ENCODE measurements at places on chromosomes 6 and 20.

DNA sequence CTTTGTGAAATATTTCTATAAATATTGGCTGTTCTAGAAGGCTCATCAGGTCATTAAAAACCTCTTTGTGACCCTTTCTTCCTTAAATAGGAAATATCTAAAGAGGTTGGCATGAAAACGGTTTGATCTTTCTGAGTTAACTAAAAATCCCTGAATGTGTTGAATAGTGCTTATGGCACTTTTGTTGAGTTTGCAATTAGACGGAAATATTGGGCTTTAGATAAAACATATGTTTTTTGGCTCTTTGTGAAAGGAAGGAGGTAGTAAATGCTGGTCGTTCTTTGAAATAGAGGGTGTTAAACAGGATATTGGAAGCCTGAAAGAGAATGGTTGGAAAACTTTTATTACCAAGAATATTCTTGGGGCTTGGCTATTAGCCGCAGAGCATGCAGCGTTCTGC lies 163.0 kb downstream of the ARID1B start:
- no peak for DNase-seq

DNA sequence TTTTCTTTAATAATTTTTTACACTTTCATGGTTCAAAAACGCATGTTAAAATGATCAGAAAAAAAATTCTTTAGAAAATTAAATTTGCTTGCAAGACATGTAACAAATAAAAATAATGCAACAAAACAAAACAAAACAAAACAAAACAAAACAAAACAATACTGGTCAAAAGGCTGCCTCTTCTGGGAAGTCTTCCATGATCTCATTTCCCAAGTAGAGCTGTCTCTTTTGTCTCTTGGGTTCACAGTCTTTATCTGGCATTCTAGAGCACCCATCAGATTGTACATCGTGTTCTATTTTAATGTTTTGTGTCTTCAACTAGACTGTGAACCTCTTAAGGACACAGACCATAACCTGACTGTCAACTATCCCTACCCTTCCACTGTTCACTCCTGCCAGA lies 25.3 kb downstream of the TP53INP2 start:
- DNase-seq: no peak

- DNase-seq: no peak
These were observed 83.6 kb downstream of the F13A1 start for GRCh38 chr6:6236730-6237469.

DNA sequence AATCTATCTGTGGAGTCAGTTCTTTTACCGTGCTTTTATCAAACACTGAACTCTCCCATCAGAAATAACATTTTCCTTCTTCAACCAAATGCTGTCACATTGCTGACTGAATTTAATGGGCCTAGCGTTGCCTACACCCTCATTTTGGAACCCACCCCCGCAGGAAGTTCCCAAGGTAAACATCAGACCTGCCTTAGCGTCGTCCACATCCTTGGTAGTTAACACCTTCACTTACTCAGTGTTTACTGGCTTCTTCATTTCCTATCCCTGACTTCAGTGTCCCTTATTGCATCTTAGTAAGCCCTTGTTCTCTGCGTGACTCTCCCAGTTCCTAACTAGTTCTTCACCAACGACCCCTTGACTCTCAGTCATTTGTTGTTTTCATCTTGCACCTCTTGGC lies 491.4 kb upstream of the SOX4 start:
- no peak for DNase-seq

GRCh38 chr6:40472353-40472752 lies 114.8 kb downstream of the LRFN2 start:
- DNase-seq: no peak

- no peak for DNase-seq
These were observed 85.6 kb downstream of the ANKRD60 start for GRCh38 chr20:58142843-58143185.

GRCh38 chr20:47620808-47621805 lies 119.4 kb downstream of the NCOA3 start:
- DNase-seq: no peak

DNA sequence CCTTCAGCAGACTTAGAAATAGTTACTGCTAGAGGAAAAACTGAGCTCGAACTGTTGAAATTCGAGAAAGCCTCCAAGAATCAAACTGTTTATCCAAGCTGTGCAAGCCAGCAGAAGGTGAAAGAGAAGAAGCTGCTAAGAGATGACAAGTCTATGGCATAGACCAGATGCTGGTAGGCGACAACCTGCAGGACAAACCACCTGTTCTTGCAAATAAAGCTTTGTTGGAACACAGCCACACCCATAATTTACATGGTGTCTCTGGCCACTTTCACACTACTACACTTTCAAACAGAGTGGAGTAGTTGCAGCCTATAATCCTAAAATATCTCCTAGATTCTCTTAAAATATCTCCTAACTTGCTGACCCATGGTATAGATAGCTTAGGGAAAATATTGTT lies 33.3 kb downstream of the TNFRSF21 start:
- DNase-seq: no peak

- DNase-seq: no peak
These were observed 155.6 kb downstream of the FOXC1 start for GRCh38 chr6:1765160-1765903.

GRCh38 chr20:407133-407952 lies 756 bp upstream of the RBCK1 start:
- peak; percentile 76 for DNase-seq

DNA sequence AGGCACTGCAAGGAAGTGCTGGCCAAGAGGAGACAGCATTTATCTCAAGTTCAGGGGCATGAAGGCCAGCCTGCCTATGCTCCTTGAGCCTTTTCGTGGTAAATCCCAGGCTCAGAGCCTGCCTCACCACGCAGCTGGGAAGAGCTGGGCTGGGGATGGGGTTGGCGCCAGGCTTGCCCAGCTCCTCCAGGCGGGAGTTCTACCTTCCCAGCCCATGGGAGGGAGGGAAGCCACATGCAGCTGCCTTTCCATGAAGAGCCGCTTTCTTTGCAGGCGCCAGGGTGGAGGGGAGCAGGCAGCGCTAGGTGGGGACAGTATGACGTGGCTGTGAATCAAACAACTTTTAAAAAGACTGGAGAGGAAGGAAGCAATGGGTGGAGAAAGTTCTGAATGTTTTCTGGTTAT lies 19.5 kb upstream of the SIRT5 start:
- DNase-seq: no peak

GRCh38 chr6:5191722-5192121 lies 69.0 kb downstream of the LYRM4 start:
- no peak for DNase-seq

- no peak for DNase-seq
These were observed 78.4 kb downstream of the RNF144B start for GRCh38 chr6:18465410-18466154.

DNA sequence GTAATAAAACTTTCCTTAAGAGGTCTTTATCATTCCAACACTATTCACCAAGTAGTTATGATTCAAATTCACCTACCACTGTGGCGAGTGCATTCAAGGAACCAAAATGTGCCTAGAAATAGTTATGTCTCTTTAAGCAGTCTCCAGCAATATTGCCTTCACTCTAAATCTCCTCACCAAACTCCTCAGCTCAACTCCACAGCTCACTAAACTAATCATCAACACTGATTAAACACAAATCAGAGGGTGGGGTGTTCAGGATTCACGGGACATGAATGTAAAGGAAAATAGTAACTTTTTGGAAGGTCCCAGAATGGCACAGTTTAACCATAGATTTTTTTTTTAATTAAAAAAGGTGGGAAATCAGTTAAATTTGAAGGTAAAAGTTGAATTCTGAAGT lies 70.5 kb upstream of the THEMIS start:
- no peak for DNase-seq

- no peak for DNase-seq
These were observed 115.3 kb upstream of the MRPS10 start for GRCh38 chr6:42332916-42333315.

GRCh38 chr20:16808796-16809195 lies 60.6 kb downstream of the OTOR start:
- no peak for DNase-seq

GRCh38 chr20:48823960-48824498 lies 3.8 kb downstream of the PREX1 start:
- DNase-seq: no peak

DNA sequence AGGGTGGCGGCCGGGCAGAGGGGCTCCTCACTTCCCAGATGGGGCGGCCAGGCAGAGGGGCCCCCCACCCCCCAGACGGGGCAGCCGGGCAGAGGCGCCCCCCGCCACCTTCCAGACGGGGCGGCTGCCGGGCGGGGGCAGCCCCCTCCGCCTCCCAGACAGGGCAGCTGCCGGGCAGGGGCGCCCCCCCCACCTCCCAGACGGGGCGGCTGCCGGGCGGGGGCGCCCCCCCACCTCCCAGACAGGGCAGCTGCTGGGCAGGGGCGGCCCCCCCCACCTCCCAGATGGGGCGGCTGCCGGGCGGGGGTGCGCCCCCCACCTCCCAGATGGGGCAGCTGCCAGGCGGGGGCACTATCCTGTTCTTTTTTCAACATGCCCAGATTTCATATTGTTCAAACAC lies 78.2 kb upstream of the DST start:
- DNase-seq: no peak

DNA sequence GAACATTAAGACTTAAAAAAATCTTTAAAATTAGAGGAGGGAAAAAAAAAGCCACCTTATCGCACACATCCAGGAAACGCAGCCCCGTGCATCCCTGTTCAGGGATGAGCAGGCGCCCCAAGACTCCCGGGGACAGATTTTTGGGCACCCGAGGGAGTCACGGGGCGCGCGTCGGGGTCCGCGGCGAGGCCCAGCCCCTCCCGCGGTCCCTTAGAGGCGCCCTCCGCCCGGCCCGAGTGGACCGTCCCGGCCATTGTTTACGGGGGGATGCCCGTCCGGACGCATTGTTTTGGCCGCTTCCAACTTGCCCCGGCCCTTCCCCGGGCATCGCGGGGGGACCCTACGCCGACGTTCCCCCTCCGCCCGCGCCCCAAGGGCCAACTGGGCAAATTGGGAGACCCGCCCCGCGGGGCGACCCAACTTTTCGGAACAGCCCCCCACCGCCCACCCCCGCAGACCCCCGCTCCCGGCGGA lies 610 bp downstream of the ZNF217 start:
- no peak for DNase-seq

DNA sequence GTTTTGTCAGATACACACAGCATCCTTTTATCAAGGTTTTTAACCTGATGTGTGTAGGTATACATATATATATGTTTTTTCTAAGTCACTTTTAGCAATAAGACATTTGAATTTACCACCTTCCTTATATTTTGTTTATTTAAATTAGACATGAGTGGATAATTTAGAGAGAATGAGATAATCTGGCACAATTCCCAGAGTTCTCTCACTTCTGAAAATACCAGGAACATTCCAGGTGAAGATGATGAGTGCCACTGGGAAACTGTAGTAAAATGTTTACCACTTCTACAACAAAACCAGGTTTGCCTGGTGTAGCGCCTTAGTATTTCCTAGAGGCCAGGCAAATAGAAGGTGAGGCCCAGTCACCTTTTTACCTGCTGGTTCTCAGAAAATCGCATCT lies 189.5 kb downstream of the TMEM242 start:
- DNase-seq: no peak

DNA sequence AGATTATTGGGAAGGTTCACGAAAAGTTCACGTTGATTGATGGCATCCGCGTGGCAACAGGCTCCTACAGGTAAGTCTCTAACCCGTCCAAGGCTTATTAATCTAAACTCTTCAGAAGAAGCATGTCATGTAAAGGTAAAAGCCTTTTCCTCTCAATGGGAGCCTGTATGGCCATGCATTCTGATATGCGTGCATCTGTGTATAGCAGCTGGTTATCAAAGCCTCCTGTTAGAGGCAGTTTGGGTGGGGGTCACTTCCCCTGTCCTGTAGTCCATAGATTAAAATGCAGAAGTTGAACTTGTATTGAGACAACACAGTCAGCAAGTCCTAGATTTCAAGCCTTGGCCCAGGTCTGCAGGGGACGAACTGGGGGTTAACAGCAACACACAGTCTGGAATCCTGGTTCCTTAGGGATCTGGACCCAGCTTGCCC lies 14.2 kb upstream of the DHX35 start:
- no peak for DNase-seq

GRCh38 chr20:20505554-20505953 lies 137.7 kb downstream of the INSM1 start:
- no peak for DNase-seq

DNA sequence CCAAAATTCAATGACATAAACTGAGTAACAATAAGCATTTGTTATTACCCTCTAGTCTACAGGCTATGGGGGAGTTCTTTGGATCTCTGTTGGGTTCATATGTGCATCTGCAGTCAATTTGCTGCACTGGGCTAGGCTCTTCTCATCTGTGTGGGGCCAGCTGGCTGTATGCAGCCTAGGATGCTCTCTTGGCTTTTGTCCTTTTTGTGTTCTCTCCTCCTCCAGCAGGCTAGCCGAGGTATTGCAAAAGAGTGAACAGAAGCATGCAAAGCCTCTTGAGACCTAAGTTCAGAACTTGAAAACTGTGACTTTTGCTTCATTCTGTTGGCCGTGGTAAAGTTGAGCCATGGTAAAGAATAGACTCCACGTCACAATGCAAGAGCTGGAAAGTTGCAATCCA lies 62.8 kb upstream of the FOXO3 start:
- DNase-seq: no peak

- DNase-seq: no peak
These were observed 216.5 kb upstream of the FLRT3 start for GRCh38 chr20:14553774-14554534.

DNA sequence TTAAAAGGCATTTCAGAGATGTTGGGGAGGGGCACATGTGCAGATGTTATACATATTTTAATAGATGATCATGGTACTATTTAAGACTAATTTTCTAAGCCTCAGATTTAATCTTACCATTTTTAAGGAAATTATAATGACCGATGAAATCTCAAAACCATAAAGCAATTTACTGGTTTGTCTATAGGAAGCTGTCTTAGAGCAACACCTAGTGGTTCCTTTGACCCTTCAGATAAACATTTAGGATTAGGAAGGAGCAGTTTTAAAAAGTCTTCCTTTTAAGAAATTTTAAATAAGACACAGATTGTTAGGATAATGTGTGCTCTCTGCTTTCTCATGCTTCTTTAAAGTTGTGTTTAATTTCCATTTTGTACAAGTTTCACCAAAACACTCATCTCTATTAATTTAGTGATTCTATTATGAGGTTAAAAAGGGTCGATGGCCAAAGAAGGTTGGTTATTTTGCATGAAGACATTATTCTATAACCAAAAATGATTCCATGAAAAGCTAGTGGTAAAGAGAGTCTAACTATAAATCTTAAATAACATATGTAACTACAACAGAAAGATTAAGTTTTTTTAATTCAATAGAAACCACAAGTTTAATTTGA lies 376.4 kb downstream of the HACE1 start:
- no peak for DNase-seq

- DNase-seq: no peak
These were observed 110.5 kb upstream of the MTHFD1L start for GRCh38 chr6:150755042-150755441.

GRCh38 chr6:53866226-53866625 lies 71.4 kb downstream of the LRRC1 start:
- no peak for DNase-seq

DNA sequence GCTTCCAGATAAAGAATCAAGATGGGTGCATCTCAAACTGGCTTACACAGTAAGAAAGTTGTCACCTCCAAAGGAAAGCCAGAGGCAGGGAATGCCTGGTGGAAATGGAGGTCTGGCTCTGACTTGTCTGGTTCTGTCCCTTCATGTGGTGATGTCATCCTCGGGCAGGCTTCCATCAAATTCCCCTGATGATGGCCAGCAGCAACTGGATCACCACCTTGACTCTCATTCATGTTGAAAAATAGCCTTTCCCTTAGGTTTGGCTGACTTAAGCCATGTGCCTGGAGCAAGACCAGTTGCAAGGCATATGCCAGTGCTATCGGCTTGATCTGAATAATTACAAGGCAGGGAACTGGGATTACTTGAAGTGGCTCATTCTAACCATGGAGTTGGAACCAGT lies 28.8 kb downstream of the IMPG1 start:
- DNase-seq: no peak
